EH (cell line): ENCODE measurements at places on chromosomes 16 and 17.
A peak's percentile ranks its signal among the peaks of the same experiment; 100 is the strongest.

DNA sequence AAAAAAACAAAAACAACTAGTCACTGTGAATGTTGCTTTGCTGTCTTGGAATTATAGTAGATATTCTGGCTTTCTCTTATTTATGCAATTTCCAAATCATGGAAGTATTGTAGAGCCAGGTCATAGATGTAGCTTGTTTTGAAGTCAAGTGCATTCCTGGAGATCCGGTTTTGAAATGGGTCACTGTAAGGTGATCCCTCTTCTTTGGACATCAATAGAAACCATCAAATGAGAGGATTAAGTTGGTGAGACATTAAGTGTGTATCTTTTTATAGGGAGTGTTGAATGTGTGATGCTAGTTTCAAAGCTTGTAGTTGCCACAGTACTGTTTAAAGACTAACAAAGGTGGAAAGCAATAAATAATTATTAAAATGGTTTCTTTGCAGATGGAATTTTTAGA is 4.5 kb downstream of the PRKAR1A start:
- no peak for DNase-seq

DNA sequence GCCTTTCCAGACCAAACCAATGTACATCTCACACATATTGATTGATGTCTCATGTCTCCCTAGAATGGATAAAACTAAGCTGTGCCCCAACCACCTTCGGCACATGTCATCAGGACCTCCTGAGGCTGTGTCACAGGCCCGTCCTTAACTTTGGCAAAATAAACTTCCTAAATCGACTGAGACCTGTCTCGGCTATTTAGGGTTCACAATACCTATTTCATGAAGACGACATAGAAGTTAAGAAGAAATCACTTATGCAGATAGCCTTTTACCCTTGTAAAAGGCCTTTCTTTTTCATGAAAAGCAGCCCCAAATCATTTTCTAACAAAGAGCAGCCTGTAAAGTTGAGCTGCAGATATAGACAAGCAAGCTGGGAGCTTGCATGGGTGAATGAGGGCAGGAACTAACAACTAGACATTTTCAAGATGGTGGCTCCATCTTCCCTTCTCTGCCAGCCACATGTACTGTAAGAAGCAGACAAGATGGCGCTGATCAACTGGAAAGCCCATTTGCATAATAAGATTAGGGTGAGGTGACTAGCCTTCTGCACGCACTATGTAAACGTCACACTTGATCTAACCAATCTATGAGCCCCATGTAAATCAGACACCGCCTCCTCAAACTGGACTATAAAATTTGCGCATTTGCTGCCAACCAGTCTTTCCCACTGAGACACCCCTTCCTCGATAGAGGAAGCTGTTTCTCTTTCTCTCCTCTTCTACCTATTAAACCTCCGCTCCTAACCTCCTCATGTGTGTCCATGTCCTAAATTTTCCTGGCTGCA is 4.7 kb upstream of the KDM8 start:
- DNase-seq = no peak

DNA sequence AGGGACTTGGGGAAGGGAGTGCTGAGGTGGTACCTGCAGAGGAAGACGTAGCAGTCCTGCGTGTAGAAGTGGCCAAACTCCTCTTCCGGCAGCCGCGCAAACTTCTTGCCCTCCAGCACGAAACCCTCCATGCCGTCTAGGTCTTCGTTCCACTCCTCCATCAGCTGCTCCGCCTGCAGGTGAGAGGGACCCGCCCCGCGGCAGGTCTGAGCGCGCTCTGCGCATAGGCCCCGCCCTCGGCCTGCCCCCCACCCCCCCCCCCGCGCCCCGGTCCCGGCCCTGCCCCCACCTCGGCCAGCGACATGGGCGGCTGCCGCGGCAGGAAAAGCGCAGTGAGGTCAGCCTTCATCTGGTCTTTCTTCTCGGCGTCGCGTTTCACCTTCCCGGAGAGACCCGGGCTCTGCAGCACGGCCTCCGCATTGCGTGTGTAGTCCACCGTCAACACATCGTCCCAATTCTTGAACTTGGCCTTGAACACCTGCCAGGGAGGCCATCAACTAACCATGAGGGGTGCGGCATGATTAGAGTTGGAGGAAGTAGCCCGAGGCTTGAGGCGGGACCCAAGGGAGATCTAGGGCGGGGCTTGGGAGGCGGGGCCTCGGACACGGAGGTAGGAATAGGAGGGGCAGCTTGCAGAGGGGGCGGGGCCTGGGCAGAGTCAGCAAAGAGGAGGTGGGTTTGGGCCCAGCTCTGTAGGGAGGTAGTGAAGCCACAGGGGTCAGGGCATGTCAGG is 11.5 kb downstream of the FLII start:
- peak; percentile 63 for DNase-seq

DNA sequence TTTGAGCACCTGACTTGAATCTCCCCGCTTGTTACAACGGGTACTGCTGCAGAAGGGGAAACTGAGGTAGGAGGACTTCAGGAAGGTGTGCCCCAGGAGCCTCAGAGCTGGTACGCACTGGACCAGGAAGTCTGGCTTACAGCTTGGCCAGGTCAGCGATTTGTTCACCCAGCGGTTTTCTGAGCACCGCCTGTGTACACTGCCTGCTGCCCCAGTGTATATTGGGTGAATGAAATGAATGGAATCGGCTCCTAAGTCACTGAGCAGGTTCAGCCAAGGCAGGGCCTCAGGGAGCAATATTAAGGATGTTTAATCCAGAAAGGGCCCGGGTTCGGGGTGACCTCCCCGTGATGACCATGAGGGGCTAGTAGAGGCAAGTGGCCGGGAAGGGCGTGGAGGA is 164.0 kb upstream of the CIBAR2 start:
- no peak for DNase-seq

- DNase-seq = peak; percentile 66
Measured at GRCh38 chr17:4201226-4201625, 58.2 kb downstream of the CYB5D2 start.

DNA sequence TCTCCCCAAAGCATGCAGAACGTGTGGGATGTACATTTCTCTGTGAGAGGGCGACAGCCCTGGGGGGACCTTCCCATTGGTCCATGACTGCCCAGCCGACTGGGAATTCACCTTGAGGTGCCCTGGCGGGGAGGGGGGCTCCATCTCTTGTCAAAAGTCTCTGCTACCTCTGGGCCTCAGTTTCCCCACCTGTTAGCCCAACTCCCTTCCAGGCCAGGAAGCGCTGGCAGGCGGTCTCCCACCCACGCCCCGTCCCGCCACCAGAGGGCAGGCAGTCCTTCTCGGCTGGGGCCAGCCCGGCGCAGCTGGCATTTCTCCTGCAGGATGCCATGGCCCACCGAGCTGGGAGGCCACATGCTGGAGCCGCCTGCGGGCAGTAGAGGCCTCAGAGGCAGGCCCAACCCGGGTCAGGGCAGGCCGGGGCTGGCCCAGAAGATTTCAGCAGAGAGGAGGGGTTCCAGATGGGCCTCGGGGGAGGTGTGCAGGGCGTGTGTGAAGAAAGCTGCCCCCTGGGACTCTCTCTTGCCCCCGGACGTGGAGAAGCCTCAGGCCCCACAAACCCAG is 16.6 kb downstream of the CD7 start:
- DNase-seq = peak; percentile 68

GRCh38 chr16:79523971-79524370 is 76.6 kb downstream of the MAF start:
- no peak for DNase-seq

- DNase-seq = peak; percentile 40
Measured at GRCh38 chr17:73232587-73233373, 28.9 kb downstream of the CPSF4L start.

DNA sequence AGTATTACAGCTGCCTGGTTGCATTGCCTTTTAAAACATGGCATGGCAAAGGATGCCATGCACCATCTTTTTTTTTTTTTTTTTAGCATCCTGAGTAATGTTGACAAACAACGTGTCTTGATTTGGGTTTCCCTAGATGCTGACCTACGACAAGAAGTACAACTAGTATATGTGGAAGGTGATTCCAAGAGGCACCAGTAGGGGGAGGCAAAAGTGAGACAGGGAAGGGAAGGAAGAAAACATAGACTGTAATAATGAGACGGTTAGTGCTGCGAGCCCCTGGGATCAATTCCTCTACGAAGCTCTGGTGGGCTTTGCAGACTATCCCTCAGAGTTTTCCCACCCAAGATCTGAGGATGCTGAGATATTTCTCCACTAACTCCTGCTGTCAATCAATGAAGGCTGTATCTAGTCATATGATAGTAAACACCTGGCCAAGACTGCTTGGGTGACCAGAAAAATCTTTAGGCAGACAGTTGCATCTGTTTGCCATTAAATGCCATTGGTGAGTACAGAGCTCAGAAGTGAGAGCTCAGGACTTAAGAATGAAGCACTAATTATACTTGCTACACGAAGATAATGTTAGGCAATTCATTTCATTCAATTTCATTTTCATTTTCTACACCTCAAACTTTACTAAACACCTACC is 458.6 kb upstream of the GOT2 start:
- peak; percentile 18 for DNase-seq

DNA sequence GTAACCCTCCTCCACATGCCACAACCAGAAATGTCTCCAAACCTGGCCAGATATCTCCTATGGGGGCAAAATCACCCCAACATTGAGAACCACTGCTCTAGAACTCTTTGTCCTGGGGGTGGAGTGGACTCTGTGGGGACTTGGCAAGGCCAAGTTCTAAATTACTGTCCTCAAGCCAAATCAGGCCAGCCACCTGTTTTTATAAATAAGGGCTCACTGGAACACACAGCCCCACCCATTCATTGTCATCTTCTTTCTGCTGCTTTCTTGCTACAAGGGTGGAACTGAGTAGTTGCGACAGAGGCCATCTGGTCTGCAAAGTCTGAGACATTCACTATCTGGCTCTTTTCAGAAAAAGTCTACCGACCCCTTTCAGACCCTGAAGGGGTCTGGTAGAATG is 26.8 kb upstream of the TMEM220 start:
- no peak for DNase-seq

DNA sequence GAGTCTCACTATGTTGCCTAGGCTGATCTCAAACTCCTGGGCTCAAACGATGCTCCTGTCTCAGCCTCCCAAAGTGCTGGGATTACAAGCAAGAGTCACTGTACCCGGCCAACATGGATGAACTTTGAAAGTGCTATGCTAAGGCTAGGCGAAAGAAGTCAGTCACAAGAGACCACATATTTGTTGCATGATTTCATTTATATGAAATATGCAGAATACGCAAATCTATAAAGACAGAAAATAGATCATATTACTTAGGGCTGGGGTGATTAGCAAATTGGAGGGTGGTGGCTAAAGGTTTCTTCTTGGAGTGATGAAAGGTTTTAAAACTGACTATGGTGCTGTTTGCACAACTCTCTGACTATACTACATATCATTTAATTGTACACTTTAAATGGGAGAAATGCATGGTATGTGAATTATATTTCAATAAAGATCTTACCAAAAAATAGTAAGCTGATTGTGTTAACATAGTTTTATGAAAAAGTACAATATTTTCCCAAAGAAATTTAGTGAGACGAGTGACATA is 1.2 kb upstream of the FLYWCH1 start:
- DNase-seq = peak; percentile 15

DNA sequence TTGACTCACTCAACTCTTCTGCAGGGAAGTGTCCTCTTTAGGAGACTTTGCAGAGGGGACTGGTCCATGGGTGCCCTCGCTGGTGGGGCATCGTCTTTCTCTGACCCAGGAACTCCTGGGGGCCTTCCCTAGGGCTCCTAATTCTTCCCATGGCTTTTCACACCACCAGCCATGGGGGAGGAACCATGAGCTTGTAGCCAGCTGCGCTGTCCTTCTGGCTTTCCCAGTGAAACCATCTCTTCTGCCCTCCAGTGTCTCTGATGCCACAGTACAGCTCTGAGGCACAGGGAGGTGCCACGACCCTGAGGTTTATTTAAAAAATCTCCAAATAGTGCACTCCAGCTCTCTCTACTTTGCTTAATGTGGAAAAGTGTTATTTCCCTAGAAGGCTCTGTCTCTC is 78.6 kb downstream of the SDR42E1 start:
- DNase-seq = no peak

DNA sequence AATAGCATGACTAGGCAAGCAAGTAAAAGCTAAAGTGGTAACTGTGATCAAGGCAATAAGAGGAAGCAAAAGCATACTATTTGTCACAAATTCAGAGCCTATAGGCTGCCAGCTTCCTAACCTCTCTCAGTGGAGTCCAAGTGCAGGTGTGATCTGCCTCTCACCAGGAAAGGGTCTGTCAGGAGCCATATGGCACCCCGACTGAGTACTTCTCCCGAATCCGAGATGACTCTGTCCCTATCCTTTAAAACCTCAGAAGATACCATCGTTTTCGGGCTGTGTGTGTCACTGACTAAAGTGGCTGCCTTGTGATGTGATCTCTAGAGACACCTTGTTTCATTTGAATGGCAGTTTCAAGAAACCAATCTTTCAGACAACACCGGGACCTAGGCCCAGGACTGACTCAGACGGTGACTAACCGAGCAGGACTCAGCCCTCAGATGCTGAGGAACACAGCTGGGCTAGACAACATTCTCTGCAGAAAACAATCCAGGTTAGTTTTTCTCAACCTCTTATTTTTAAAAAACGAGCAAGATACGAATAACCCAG is 63.6 kb downstream of the SMG6 start:
- peak; percentile 91 for DNase-seq

DNA sequence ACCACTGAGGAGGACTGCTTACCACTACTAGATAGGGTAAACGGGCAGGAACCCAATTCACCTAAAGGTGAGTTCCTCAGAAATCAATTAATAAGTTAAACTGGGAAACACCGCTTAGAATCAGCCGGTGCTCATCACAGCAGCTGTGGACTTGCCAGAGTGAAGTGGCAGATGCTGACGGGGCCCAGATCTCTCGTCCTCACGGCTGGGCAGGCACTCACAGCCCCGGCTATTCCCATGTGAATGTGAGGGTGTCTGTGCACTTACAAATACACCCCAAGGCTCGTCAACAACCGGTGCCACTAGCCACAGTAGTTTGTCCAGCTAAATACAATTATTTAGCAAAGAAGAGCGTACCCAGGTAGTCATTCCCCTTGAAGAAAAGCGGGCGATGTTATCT is 29.7 kb downstream of the MBTPS1 start:
- DNase-seq = no peak

- no peak for DNase-seq
Measured at GRCh38 chr16:63749276-63749675, 1372.6 kb downstream of the CDH11 start.

DNA sequence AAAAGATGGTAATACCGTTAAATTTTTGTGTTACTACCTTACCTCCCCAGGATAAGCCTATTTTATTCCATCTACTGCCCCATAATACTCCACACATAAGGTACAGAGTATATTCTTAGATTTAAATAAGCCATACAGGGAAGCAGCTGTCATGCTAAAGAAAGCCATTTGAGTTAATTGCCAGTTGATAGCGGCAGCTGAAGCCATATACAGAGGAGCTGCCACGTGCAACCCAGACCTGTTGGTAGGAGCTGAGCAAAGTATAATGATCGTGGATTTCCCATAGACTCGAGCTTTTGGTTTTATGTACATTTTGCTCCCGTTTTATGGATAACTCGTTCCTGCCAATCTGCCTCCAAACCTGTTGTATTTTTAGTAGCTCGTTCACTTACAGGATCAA is 12.0 kb downstream of the CPSF4L start:
- DNase-seq = no peak
